ENCODE measurements at places on chromosomes 12 and 14. TPM values are rescaled to one million over a fixed set of nuclear protein-coding genes. Genes with fewer than 3 reads are reported as not detected.

The CPNE6 gene
- not detected for total RNA-seq

The KLRB1 gene
- total RNA-seq: 0.41 TPM

The WDR20 gene
- 46.4 TPM for total RNA-seq

The AKAP3 gene
- total RNA-seq: not detected

All from uterus (tissue), 4 donors.